ENCODE measurements at places on chromosomes 12 and 14.

- DNase-seq: no peak
Observed at GRCh38 chr12:118714051-118714460, 267.3 kb upstream of the SRRM4 start.

GRCh38 chr12:59763835-59764234 lies 168.0 kb downstream of the SLC16A7 start:
- no peak for DNase-seq

GRCh38 chr12:44618946-44619345 lies 257.2 kb downstream of the NELL2 start:
- DNase-seq: no peak

DNA sequence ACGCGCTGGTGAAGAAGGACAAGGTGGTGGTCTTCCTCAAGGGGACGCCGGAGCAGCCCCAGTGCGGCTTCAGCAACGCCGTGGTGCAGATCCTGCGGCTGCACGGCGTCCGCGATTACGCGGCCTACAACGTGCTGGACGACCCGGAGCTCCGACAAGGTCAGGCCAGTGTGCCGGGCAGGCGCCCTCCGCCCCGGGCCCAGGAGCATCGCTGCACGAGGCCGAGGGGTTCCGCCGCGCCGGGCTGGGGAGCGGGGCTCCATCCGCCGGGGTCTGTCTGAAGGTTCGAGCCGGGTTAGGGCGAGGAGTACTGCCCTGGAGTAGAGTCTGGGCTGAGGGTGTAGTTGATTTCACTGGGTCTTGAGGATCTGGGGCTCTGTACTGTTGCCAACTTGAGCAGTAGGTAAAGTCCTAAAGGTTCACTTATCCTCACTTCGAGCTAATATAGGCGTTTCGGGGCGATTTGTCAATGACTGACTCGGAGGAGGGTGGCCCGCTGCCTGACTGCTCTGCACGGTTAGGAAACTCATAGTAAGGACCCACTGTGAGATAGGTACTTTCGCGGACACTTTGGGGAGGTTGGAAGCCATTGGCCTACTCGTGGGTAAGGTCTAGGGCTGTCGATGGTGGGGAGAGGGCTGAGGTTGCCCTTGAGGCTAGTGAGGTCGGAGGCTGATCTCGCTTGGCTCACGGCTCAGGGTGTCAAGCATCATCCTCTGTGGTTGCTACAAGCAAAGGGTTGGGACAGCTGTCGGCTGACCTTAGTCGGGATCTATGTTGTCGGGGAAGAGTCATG lies 574 bp downstream of the GLRX5 start:
- no peak for DNase-seq

GRCh38 chr14:22837750-22838538 lies 1.6 kb downstream of the MMP14 start:
- no peak for DNase-seq

DNA sequence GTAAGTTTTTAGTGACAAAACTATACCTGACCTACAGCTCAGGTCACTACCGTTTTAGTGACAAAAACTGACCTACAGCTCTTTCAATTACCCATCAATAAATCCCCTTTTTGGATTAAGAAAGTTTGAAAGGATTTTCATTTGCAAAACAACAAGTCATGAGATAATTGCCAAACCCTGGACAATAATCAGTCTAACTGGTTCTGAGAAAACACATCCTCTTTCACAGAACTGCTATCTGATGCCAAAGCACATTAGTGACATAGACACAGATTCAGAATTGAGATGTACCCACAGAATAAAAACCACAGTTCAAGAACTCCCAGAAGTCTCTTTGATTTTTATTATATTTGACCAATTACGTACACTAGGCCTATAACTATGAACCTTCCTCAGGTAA lies 126.0 kb upstream of the COCH start:
- DNase-seq: no peak

DNA sequence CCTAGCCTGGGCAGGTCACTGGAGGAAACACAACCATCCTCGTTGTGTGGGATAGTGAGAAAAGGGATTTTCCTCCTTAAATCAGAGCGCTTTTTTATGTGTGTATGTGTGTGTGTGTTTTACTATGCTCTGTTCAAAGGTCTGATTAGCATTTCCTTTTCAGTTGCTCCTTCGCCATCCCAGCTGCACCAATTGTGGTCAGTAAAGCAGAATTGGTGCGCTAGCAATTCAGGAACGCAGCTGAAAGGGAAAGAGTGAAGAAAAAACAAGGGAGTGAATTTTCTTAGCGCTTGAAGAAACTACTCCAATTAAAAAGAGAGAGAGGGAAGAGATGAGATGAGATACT lies 173.3 kb upstream of the PARP11 start:
- no peak for DNase-seq

DNA sequence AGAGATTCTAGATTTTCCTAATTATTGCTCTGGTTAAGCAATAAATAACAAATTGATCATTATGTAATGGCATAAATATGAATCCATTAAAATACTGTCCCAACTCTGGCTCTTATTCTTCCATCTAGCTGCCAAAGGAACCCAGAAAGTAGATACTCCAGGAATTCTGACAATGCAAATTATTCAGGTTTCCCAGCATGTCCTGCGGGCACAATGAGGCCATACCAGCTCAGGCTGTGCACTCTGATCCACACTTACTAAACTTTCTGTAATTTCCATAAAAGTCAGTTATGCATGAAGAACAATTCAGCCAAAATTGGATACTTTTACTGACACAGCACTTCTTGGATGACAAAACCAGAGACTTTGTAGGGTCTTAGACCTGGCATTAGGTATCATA lies 576.3 kb downstream of the KCNH5 start:
- DNase-seq: no peak

DNA sequence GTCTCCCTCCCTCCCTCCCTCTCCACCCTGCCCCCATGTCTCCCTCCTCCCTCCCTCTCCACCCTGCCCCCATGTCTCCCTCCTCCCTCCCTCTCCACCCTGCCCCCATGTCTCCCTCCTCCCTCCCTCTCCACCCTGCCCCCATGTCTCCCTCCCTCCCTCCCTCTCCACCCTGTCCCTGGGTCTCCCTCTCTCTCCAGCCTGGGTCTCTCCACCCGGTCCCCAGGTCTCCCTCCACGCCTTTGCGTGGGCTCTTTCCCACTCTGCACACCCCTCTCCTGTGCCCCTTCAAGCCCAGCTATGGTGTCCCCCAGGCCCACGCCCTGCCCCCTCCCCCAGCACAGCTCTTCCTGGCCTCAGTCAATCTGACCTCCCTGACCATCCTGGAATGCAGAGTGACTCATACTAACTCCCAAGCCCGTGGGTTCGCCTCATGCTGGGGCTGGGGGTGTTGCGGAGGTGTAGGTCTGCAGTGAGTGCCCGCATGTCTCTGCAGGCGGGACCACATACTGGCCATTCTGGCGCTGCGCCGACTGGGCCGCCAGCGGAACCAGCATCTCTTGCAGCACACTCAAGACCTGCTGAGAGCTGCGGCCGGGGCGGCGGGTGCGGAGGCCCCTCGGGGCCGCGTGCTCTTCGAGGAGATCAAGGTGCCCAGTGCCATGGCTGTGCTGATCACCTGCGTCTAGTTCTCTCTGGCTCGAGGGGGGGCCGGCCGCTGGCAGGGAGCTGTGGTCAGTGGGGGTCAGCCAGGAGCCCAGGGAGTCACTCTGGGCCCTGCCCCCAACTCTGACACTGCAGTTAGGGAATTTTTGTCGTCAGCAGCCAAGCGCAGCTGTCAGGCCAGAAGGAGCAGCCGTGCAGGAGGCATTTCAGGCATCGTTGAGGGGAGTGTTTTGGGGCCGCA lies 13.5 kb upstream of the TNFAIP2 start:
- no peak for DNase-seq

GRCh38 chr12:2286461-2287131 lies 233.8 kb downstream of the CACNA1C start:
- no peak for DNase-seq

GRCh38 chr12:94433744-94434143 lies 25.9 kb downstream of the CEP83 start:
- DNase-seq: no peak

GRCh38 chr12:14907953-14908352 lies 22.3 kb upstream of the MGP start:
- DNase-seq: no peak

DNA sequence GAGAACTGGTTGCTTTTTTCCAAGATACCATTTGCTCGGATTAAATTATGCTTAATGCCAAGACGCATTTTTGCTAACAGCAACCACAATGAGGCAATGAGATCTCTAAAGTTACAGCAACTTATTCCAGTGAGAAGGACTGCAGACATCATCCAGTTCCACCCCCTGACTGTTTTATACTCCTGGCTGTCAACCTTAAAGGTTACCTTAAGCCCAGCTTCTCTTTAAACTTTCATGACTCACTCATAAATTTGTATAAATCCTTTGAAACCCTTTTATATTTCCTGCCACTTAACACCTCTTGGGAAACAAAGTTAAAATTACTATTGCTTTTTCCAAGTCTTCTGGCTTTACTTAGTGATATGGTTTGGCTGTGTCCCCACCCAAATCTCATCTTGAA lies 80.2 kb downstream of the TMTC1 start:
- no peak for DNase-seq

DNA sequence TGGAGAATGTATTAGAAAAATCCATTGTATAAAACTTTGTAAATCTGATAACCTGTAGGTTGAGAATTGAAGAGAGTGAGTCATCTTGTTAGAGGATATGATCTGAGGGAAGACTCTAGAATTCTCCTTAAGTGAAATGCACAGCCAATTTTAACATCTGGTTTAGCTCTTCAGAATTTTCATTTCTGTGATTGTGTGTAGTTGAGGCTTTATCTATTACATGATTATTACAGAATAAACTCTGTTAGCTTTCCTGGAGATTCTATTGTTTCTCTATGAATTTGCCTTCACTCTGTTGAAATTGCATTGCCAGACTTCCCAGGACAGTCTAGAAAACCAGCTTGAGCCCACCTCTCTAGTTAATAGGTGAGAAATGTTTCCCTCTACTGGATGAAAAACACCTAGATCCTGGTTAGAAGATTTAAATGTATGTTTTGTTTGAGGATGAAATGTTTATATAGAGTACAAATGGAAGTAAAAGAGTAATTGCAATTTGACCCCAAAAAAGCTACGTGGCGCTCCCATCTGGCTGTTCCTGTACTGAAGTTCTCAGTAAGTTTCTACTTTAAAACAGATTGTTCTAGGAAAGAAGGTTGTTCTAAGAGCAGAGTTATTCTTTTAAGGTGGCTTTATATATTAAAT lies 2.9 kb downstream of the NUDT4 start:
- DNase-seq: no peak

DNA sequence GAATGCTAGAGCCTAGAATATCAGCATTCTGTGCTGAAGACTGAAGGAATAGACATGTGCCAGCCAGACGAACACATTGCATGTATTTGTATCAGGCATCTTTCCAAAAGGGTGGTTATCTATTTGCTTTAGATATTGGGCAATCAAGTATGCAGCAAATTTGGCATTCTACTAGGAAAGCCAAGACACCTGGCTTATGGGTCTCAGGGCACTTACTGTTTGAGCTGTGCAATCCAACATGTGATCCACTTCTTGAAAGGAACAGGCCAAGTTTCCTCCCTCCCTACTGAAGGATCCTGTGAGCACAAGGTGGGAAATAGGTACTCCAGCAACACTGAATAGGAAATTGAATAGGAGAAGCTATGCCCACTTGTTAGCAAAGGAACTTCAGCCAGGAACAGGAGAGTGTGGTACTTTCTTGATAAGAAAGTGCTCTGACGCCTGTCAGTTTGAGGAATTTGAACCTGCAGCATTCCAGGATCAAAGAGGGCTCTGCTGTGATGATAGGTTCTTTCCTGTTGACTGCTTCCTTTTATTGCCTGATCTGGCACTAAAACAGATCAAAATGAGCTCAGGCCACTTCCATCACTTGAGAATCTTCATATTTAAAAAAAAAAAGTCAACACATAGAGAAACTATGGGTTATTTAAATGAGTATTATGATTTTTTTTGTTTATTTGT lies 20.6 kb downstream of the OR6S1 start:
- DNase-seq: no peak

GRCh38 chr14:31291210-31291609 lies 83.6 kb upstream of the HECTD1 start:
- DNase-seq: no peak

DNA sequence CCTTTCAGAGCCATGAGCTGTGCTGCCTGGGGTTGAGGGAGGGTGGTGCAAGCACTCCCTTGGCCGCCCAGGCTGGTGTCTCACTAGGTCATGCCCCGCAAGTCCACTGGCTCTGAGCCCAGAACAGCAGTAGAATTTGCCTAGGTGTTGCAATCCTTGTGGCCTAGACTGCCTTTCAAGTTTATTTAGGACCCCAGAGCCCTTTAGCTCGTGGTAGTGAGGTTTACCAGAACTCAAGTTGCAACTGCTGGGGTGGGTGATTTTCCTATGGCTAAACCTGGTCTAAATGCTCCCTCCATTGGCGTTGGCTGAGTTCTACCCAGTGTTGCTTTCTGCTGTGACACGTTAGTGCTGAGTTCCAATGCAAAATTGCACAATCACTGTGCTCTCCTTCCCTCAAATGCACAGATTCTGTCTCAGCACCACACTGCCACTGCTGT lies 287.2 kb downstream of the BCAT1 start:
- no peak for DNase-seq

DNA sequence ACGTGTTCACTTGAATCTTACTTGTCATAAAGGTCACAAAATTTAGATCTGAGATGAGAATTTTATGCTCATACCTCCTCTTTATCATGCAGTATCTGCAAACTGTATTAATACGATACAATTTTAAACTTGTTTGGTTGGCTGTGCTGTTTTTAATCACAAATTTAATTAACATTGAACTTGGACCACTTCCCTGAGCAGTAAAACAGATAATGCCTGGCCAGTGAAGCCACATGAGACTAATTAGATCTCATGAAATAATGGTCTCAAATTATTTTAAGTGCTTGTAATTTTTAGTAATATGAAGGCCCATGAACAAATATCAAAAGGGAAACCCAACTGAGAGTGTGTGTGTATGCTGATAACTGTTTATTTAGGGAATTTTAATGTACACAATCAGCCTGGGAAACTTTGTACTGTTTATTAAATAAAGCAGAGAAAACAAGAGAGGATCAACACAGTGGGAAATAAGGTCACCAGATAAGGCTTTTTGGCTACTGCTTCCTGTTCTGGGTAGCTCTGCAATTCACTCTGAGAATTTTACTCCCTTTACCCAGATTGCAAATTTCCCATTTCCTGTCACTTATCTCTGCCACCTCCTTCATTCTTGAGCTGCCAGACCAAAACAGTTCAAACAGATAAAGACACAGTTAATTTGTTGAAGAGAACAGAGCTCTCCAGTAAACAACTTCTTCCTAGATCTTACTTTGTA lies 61.6 kb upstream of the GNPNAT1 start:
- DNase-seq: no peak

DNA sequence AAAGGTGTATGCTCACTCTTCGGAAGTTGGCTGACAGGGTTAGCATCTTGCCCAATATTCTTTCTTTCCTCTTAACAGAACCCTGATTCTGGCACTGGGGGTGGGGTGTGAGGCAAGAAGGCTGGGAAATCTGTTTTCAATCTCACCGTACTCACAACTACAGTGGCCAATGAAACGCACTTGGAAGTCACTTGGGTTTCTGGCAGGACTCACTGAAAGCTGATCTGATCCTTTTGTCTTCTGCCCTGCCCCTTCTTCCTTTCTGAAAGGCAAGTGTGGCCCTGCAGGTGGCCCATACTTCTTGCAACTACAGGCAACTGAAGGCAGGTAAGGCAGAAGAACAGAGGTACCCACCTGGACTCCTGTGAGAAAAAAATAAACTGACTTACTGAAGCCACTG lies 106.9 kb downstream of the STXBP6 start:
- peak; percentile 46 for DNase-seq

- DNase-seq: no peak
Observed at GRCh38 chr12:52063082-52063924, 6.5 kb upstream of the ATG101 start.

- no peak for DNase-seq
Observed at GRCh38 chr12:64781280-64782190, 22.3 kb upstream of the GNS start.

All from fibroblast of skin of left quadriceps (primary cell).